ENCODE measurements at places on chromosomes 1 and 21. TPM values are rescaled to one million over a fixed set of nuclear protein-coding genes. Genes with fewer than 3 reads are reported as not detected.

The OR10K2 gene
- total RNA-seq: not detected

The FAM72D gene
- total RNA-seq: not detected

The MPZ gene
- total RNA-seq: 3.8 TPM

The LEFTY2 gene
- 0.47 TPM for total RNA-seq

The HLX gene
- total RNA-seq: 4.0 TPM

The OPRD1 gene
- total RNA-seq: not detected

The CLDN8 gene
- not detected for total RNA-seq

The HMCN1 gene
- total RNA-seq: 3.8 TPM

The SYT2 gene
- total RNA-seq: not detected

The PLA2G2C gene
- not detected for total RNA-seq

The SPATC1L gene
- total RNA-seq: 12.0 TPM

The DNALI1 gene
- 2.3 TPM for total RNA-seq

The FLG2 gene
- not detected for total RNA-seq

The KRTAP10-3 gene
- total RNA-seq: not detected

The S100A7A gene
- not detected for total RNA-seq

The GUCA2A gene
- total RNA-seq: not detected

The MYBPH gene
- total RNA-seq: not detected

The PSMB2 gene
- 37.7 TPM for total RNA-seq

The CD1C gene
- total RNA-seq: 0.74 TPM

The HES5 gene
- total RNA-seq: 1.7 TPM

The SPRR2E gene
- total RNA-seq: not detected

The TMEM200B gene
- 1.5 TPM for total RNA-seq

The ARTN gene
- not detected for total RNA-seq

The TRIM46 gene
- 0.22 TPM for total RNA-seq
